Activated CD8-positive, alpha-beta memory T cell treated with anti-CD3 and anti-CD28 coated beads, Interleukin-2, amount 50 U/mL, for 4 hours (primary cell): ENCODE measurements at places on chromosomes 5 and 9.

- DNase-seq = no peak
Observed at GRCh38 chr5:139125991-139126390, 72.2 kb downstream of the SIL1 start.

- no peak for DNase-seq
Observed at GRCh38 chr5:132414634-132415378, 45.3 kb downstream of the SLC22A5 start.

DNA sequence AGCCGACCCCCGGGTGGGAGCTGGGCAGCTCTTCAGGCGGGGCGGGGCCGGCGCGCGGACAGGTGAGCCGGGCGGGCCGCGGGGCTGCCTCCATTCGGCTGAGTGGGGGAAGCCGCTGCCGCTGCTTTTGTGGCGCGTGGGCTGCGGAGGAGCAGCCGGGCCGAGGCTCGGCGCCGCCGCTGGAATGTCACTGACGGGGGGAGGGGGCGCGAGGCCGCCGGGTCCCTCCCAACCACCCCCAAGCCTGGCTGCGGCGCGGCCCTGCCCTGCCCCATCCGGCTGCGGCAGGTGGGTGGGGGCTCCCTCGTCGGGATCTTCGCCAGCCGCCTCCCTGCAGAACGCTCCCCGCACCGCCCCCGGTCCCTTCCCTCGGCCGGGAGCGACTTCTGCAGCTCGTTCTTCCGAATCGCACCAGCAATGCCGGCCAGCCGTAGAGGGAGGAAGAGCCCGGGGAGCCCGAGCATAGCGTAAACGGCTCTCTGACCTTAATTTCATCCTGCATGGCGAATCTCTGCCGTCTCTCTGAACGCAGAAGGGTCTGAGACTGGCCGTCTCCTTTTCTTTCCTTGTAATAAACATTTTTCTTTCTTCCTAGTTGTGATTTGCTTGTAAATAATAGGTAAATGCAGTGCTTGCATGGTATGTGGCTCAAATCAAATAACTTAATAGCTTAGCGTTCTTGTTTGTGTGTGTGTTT is 505 bp downstream of the SPTAN1 start:
- no peak for DNase-seq

DNA sequence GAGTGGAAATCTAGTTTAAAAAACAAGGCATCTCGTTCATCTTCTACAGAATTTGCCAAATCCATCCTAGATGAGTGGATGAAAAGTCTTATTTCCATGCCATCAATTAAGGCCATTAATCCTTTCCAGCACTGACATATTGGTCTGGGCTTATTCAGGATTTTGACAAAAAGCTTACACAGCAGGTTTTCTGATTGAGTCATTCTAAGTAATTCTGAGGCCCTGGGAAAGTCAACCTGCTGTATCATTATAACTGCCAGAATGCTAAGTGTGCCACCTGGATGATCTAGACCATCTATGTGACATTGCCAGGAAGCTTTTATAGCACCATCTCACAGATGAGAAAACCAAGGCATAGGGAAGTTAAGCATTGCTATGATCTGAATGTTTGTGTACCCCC is 132.1 kb upstream of the MAP3K1 start:
- DNase-seq = no peak

GRCh38 chr5:152181461-152181860 is 223.6 kb downstream of the NMUR2 start:
- no peak for DNase-seq

DNA sequence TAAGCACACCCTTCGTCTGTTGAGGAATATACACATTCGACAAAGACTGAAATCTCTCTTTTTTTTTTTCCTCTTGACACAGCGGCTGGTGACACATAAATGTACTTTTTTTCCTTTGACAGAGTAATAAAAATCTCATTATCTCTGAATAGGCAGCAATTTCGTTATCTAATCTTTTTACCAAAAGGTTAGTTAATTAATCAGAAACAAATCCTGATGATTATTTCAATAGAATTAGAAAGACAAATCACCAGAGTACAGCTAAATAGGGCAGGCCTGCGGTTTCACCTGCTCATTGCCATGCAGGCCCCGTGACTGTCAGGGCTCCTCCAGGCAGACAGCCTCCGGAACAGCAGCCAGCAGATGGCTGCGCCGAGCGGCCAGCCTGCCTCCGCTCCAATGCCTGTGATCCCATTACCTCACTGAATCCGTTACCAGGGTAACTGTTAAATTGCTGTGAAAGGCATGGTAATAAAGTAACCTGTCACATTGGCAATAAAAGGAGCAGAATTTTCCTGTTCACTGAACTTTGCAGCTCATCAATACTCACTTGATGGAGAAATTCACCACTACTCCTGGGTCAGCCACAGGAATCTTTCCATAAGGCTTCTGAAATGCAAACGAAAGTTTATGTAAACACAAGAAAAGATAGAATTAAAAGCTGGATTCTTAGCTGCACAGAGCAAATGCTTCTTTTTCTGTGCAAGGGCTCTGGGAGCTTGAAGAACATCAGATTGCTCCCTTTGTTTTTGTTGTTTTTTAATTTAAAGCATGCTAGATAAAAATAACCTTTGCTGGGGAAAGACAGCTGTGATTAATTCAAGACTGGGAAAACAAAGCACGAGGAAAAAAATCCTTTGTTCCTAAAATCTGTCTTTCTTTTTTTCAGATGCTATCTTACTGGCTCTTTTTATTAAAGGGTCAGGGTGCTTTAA is 666.4 kb upstream of the ZNF608 start:
- no peak for DNase-seq

GRCh38 chr9:89137542-89138462 is 40.8 kb downstream of the SHC3 start:
- DNase-seq = no peak

GRCh38 chr5:151388960-151389359 is 41.6 kb upstream of the SLC36A2 start:
- DNase-seq = no peak

- DNase-seq = no peak
Observed at GRCh38 chr9:136192289-136193126, 12.4 kb downstream of the LHX3 start.

- DNase-seq = no peak
Observed at GRCh38 chr9:100196215-100196614, 97.2 kb downstream of the INVS start.

GRCh38 chr9:70352802-70353201 is 61.7 kb downstream of the KLF9 start:
- DNase-seq = no peak

- no peak for DNase-seq
Observed at GRCh38 chr5:162529886-162530285, 462.3 kb downstream of the GABRG2 start.

DNA sequence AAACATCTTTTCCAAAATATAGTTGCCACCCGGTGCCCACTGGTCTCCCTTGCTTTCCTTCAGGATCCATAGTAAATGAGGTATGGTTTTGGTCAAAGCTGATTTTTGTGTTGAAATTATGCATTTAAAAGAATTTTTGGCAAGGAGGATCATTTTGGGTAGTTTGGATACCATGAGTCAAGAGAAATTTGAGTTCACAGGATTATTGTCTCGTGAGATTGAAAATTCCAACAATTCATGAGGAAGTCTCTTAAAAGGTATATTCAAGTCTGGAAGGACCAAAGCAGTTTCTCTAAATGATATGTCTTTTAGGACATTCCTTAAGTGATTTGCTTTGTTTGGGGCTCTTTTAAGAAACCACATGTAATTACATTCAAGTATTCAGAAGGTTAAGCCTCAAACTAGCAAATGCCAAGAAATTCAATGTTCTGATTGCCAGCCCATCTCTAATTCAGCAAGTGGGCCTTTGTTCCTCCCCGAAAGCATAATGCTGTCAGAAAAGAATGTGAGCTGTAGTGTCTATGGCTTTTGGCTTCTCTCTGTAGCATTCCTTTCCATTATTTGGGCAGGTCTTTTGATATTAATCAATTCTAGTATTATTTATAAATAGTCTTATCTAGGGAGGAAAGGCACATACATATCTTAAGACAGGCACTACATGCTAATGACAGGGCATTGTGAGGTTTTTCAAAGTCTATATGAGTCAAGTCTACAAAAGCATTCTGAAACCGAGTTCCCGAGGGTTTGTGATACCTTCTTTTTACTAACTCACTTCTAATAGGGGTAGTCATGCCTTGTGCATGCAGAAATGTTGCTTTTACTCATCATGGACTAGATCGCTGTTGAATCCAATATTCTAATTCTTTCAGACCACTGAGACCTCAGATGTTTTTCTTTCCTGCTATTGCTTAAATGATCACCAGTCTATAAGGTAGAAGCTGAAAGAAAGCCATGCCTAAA is 453.9 kb downstream of the ENC1 start:
- no peak for DNase-seq

DNA sequence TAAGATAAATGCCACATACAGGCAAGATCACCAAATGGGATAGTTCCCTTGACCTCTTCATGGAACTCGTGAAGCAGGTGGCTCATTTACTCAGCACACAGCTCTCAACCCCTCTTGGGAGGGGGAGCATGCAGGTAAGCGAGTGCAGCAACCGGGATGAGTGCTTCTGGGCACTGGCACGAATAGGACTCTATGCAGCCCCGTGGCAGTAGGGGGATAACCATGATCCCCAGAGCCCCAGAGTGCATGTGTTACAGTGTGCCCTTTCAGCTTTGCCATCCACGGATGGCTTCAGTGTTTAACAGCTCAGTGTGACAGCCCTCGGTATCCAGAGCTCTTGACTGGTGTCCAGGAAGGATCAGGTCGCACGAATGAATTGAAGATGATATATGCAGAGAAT is 1187.1 kb downstream of the CDH9 start:
- DNase-seq = no peak

GRCh38 chr5:158086856-158087255 is 227.9 kb upstream of the CLINT1 start:
- DNase-seq = no peak

GRCh38 chr9:114287763-114288192 is 35.1 kb upstream of the ORM1 start:
- peak; percentile 8 for DNase-seq

DNA sequence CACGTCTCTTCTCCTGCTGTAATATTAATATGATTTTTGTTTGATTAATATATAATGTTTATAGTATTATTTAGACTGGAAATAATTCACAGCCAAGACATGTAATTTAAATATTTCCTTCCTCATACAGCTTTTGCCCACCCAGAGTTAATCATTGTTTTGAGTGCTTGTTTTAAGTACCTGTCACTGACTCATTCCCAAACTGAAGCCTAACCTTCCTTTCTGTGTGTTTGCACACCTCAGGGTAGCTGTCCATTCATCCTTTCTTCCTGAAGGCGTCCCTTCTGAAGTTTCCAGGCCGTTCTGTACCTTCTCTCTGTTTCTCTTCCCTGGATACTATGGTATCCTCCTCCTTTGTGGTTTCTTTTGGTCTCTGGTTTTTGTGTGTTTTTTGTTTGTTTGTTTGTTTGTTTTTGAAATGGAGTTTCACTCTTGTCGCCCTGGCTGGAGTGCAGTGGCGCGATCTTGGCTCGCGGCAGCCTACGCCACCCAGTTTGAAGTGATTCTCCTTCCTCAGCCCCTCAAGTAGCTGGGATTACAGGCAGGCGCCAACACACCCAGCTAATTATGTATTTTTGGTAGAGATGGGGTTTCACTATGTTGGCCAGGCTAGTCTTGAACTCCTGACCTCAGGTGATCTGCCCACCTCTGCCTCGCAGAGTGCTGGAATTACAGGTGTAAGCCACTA is 312.4 kb downstream of the DOCK8 start:
- no peak for DNase-seq

DNA sequence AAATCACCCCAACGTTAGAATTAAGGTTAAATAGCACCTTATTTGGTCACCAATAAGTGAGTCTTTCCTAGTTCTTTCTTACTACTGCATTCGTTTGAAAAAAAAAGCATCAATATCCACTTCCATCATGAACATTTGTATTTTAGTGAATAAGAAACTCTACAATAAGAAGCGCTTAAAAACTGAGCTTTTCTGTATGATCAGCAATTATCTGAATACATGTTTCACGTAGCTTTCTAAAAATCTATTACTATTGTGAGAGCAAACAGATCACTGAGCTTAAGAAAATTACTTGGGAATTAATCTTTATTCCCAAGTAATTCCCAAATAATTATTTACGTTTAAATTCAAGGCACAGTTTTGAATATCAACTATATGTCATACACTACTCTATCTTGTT is 32.5 kb downstream of the ZDHHC21 start:
- no peak for DNase-seq

DNA sequence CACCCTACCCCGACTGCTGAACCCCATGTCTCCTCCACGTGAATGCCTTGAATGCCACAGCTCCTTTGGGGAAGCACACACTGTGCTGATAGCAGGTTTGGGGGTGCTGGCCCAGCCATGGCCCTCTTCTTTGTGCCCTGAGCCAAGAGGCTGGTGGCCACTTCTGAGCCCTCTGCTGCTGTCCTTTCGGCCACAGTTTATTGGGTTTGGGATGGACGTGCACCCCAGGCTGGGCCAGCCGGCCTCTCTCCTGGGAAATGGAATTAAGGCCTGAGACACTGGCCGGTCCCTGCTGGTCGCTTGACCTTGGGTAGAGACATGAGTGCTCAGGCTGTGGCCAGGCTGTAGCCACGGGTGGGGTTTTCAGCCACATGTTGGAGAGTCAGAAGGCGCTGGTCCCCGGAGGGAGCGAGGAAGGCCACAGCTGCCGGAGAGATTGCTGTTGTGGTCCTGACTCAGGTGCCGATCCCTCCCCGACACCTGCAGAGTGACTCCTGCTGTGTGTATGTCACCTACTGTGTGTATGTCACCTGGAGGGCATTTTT is 26.6 kb downstream of the FAM163B start:
- no peak for DNase-seq
